ENCODE measurements at places on chromosomes 12 and 14.

- no peak overlapping the region for H3K4me3 ChIP-seq
- no peak for DNase-seq
- H3K27ac ChIP-seq = no peak overlapping the region
- peaks cover 7% of the 10 kb centered on the region for H3K27me3 ChIP-seq
These were observed 31.3 kb downstream of the SERPINA11 start for GRCh38 chr14:94421316-94421715.

DNA sequence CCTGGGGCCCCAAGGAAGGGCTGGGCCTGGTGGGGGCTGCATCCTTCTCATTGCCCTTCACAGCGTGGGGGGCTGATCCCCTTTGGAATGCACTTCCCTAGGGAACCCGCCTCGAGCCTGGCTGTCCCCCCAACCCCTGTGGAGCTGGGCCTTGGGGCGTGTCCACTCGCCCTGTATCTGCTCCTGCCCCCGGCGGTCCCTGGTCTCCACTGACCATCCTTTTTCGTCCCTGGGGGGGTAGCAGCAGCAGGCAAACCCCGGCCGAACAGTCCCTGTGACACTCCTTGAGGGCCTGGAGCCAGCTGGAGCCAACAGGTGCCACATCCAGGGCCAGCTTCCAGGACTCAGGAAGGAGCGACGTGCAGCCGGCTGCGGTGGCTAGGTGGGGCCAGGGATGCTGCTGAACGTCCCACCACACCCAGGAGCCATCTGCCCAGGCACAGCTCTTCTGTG, 9.4 kb upstream of the GPR132 start:
- no peak overlapping the region for H3K27ac ChIP-seq
- DNase-seq = peak; percentile 46
- peaks cover 8% of the 10 kb centered on the region for H3K27me3 ChIP-seq
- no peaks in the 10 kb centered on the region for H3K4me1 ChIP-seq
- no peaks in the 10 kb centered on the region for H3K36me3 ChIP-seq
- no peak overlapping the region for H3K4me3 ChIP-seq

- no peak for DNase-seq
- no peak overlapping the region for H3K4me3 ChIP-seq
- peaks cover 36% of the 10 kb centered on the region for H3K36me3 ChIP-seq
- no peaks in the 10 kb centered on the region for H3K27me3 ChIP-seq
- no peaks in the 10 kb centered on the region for H3K4me1 ChIP-seq
- H3K27ac ChIP-seq = no peak overlapping the region
These were observed 20.5 kb downstream of the WBP11 start for GRCh38 chr12:14782756-14783155.

- no peaks in the 10 kb centered on the region for H3K36me3 ChIP-seq
- H3K27ac ChIP-seq = no peak overlapping the region
- no peak for DNase-seq
These were observed 88.6 kb upstream of the TMEM233 start for GRCh38 chr12:119505001-119505400.

- H3K27me3 ChIP-seq = no peaks in the 10 kb centered on the region
- H3K4me3 ChIP-seq = no peak overlapping the region
- H3K4me1 ChIP-seq = no peaks in the 10 kb centered on the region
- DNase-seq = no peak
- no peaks in the 10 kb centered on the region for H3K36me3 ChIP-seq
These were observed 13.0 kb upstream of the NUP107 start for GRCh38 chr12:68673788-68674187.

- H3K36me3 ChIP-seq = no peaks in the 10 kb centered on the region
- H3K27ac ChIP-seq = peak overlapping the region; percentile 94
- no peaks in the 10 kb centered on the region for H3K27me3 ChIP-seq
- no peak for DNase-seq
- H3K4me3 ChIP-seq = peak overlapping the region; percentile 96
These were observed 1.1 kb upstream of the USP15 start for GRCh38 chr12:62258941-62259630.

- H3K4me3 ChIP-seq = no peak overlapping the region
- H3K27ac ChIP-seq = no peak overlapping the region
- H3K4me1 ChIP-seq = no peaks in the 10 kb centered on the region
- DNase-seq = no peak
- no peaks in the 10 kb centered on the region for H3K36me3 ChIP-seq
- H3K27me3 ChIP-seq = no peaks in the 10 kb centered on the region
These were observed 21.2 kb upstream of the RNF34 start for GRCh38 chr12:121378736-121379135.
